ENCODE measurements at places on chromosomes 16 and 17.
A peak's percentile ranks its signal among the peaks of the same experiment; 100 is the strongest.

DNA sequence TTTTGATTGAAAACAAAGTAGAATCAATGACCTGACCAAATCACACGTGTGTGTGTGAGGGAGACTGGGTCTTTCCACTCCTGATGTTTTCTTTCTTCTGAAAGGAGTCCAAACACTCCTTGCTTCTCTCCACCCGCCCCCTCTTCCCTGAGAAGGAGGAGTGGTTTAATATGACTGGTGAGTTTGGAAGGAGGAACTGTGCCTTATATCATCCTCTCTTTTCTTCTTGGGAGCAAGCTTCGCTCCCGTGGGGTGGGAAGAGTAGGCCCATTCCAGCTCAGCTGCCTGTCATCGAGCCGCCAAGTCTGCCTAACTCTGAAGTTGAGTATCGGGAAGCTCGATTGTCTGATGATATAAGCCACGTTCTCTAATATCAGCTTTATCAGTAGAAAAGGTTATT lies 96.5 kb downstream of the YPEL2 start:
- DNase-seq, result no peak

DNA sequence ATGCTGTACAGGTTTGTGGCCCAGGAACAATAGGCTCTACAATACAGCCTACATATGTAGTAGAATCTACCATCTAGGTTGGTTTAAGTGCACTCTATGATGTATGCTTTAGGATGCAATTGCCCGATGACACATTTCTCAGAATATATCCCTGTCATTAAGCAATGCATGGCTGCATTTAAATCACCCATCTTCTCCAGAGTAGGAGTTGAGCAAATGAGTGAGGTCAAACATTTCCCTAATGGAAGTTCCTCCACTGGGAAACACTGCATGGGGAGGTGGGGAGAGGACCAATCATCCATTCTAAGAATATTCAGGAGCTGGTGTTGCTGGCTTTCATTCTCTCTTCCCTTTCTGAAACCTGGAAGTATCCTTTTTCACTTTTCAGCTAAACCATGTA lies 2.0 kb upstream of the PCTP start:
- DNase-seq, result no peak

DNA sequence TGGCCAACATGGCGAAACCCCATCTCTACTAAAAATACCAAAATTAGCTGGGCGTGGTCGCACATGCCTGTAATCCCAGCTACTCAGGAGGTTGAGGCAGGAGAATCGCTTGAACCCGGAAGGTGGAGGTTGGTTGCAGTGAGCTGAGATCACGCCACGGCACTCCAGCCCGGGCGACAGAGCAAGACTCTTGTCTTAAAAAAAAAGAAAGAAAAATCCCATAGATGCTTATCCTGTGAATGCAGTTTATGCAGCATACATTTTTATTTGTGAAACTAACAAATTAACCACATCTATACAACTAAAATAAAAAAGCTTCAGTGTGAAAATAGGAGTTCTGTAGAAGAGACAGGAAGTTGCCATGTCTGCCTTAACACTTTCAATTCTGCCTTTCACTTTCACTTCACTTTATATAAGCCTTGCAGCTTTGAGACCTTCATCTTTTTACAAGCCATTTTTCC lies 7.1 kb downstream of the IGSF6 start:
- DNase-seq, result peak; percentile 28

GRCh38 chr16:86584726-86585721 lies 6.7 kb downstream of the FOXL1 start:
- no peak for DNase-seq

DNA sequence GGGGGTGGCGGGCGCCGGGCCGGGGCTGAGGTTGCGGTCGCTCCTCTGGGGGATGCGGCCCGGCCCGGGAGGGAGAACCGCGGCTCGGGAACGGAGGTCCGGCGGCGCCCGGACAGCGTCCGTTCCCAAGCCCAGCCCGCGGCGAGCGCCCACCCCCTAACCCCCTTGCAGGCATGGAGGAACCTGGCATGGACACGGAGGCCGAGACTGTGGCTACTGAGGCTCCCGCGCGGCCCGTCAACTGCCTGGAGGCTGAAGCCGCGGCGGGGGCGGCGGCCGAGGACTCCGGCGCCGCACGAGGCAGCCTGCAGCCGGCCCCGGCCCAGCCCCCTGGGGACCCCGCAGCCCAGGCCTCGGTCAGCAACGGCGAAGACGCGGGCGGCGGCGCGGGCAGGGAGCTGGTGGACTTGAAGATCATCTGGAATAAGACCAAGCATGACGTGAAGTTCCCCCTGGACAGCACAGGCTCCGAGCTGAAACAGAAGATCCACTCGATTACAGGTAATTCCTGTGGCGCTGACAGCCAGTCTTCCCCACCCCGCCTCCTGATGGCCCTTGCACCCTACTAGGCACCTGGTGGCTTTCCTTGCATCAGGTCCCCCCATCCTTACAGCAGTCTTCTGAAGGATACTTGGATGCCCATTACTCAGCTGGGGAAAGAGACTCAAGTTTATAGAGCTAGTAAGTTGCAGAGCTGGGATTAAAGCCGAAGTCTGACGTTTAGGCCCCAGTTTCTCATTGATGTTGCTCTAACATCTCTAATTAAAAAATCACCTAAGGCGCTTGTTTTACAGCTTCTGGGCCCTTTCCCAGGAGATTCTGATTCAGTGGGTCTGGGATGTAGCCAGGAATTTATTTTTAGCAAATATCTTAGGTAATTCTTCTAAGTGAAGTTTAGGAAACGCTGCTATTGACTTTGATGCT lies 514 bp downstream of the UBFD1 start:
- no peak for DNase-seq

GRCh38 chr17:45139533-45139920 lies 4.0 kb downstream of the ACBD4 start:
- no peak for DNase-seq

DNA sequence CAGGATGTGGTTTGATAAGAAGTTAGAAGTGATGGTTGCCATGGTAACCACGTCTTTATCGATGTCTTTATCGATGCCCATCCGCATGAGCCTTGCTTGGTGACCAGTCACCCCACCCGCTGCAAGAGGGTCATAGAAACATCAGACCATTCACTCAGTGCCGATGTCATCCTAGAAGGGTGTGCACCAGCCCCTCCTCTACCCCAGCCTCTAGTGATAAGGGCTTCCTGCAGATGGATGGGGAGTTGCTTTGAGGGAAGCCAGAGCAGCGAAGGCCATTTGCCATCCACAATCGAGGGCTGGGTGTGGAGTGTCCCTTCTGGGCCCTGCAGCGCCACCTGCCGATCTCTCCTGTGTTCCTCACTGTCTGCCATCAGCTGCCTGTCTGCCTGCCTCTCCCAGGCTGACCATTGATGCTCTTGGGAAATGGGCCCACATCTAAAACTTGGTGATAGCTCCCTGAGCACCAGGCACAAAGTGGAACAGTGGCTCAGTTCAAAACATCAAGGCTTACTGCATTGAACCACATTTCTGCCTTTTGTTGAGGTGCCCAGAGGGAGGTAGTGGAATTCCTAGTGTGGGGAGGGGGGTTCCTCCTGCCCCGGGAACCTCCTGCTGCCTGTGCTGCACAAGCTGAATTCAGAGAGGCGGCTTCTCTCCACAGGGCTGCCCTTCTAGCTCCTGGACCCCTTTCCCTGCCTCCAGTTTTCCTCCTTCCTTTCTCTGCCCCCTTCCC lies 8.9 kb downstream of the CALB2 start:
- DNase-seq, result no peak

GRCh38 chr17:13576661-13577526 lies 24.8 kb downstream of the HS3ST3A1 start:
- no peak for DNase-seq

DNA sequence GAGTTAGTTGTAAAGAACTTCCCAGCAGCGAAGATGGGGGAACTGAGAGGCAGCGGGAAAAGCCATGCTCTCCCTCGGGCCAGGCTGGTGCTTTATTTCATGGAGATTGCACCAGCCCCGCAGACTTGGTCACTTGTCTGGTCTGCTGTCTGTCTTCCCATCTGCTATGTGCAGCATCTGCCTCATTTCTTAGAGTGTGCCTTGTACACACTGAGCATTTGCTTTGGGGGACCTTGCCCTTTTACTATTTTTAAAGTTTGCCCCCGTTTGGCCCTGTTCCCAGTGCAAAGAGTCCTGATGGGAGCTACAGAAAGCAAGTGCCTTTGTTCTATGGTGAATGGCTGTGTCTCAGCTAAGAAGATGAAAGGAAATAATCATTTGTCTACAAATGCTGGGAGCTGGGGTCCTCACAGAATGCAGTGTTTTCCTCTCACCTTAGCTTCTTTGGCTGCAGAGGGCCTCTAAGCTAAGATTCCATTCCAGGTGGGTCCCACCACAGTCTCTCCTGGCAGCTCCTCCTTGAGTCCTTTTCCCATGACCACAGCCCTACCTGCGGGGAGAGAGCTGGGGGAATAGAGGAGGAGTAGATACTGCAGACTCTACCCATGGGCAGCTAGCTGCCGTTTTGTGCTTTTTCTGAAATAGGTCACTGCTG lies 25.1 kb upstream of the CNOT1 start:
- DNase-seq, result no peak

DNA sequence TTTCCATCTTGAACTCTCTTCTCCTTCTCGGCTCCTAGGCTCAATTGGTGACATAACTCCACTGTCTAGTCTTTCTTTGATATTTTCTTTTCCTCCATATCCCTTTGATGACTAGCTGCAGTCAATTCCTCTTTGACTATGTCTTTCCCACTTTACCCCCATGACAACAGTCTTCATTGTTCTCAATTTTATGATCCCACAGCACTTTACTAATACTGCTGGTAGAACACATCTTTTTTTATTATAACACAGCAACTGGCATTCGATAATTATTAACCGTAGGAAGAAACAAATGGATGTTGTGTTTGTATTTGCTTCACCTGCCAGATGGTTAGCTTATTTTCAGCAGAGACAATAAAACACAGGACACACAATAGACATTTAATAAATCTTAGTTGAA lies 1.3 kb downstream of the KRTAP3-3 start:
- no peak for DNase-seq

DNA sequence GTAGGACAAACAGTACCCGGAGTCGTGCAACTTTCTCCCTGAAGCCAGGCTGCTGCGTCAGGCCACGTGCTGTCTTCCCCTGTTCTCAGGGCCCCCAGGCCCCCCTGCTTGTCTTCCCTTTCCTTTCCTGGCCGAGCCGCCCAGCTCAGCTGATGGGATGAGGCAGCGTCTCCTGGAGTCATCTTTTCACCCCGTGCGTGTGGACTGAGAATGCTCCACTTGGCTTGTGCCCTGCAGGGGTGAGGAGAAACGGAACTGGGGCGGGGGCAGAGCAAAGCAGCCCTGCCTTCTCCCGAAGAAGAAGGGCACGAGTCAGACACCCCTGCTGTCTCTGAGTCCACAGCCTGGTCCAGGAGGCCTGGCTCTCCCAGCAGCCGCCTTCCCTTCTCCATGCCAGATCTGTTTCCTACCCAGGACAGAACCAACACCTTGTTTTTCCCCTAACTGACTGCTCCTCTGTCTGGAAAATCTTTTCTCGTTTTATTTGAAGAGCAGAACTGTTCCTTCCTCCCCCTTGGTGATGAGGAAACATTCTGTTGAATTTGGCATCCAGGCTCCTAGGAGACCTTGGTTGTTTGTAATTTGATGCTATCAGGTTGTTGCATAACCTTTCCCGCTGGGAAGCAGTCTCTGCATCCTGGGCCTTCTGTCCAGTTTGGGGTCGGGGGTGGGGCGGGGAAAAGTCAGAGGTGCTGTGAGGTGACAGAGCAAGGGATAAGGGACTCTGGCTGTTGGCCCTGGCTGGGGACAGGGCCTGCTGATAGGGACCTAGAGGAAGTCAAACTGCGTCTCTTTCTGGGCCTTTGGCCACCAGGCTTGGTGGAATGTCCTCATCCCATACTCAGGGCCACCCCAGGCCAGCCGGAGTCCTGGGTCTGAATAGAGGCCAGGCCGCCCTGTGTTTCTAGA lies 78.8 kb downstream of the WIPI1 start:
- DNase-seq, result no peak

- DNase-seq, result no peak
These were observed 572 bp downstream of the FAM171A2 start for GRCh38 chr17:44362949-44363612.

DNA sequence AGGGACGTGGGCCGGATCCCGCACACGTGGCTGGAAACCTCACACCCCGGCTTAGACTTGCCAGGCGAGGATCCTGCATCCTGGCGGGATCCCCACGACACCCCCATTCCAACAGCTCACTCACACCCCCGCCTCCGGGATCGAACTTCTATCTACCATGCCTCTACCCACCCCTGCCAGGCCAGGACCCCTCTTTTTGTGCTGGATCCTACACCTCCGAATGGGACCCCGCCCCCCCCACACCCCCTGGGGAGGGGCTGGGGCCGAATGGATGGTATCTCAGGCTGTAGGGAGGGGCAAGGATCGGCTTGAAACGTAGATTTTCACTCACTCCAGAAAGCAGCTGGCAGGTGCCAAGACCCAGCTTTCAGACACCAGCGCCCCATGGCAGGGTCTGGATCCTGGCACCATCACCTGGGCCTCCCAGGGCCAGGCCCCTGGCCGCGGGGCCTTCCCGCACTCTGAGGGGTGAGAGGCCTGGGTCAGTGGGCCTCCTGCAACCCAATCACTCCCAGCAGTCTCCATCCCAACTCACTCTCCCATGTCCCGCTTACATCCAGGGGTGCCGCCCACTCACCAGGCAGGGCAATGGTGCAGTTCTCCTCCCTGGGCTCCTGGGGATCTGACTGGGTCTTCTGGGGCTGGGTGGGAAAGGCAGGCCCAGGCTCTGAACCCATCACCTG lies 6.7 kb downstream of the PRSS36 start:
- no peak for DNase-seq

DNA sequence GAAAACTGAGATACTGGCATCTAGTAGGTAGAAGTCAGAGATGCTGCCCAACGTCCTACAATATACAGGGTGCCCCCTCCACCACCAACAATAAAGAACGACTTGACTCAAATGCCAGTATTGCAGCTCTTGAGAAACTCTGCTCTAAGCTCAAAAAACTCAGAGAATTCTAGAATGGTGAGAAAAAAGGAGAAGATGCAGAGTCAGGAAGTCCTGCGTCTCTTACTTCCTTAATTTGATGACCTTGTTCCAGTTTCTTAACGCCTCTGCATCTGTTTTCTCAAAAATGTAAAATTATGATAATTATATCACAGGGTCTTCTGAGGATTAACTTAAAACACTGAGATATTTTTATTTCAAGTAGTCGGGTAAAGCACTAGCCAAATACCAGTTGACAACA lies 1.7 kb upstream of the HSBP1 start:
- peak; percentile 52 for DNase-seq

GRCh38 chr17:39527220-39527813 lies 66.0 kb downstream of the CDK12 start:
- no peak for DNase-seq

- DNase-seq, result no peak
These were observed 47.3 kb downstream of the MYOCD start for GRCh38 chr17:12712941-12713340.

- DNase-seq, result no peak
These were observed 28.6 kb upstream of the NUDT16L1 start for GRCh38 chr16:4664538-4665418.

DNA sequence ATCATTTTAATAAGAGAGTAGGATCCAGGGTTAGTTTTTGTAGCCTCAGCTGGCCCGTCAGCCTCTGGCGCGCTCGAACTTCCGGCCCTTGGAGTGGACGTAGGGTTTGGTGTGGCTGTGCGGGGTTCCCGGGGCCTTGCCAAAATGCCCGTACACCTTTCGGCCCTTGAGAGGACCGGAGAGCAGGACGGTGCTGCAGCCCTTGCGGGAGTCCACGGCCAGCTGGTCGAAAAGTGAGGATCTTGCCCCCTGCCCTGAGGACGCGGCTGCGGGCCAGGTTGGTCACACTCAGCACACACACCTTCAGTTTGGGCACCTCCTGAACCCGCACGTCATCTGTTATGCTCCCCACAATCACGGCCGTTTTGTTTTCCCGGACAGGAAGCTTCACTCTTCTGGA lies 42.2 kb upstream of the CNTNAP4 start:
- no peak for DNase-seq

GRCh38 chr17:35605678-35606077 lies 18.6 kb downstream of the AP2B1 start:
- no peak for DNase-seq

- no peak for DNase-seq
These were observed 17.3 kb downstream of the CCR7 start for GRCh38 chr17:40547785-40548478.

All from SIG-M5 (cell line).